ENCODE measurements at places on chromosomes 13 and 19.

- DNase-seq: no peak
Measured at GRCh38 chr19:44974857-44975256, 19.7 kb downstream of the CLPTM1 start.

- DNase-seq: peak; percentile 31
Measured at GRCh38 chr13:79423801-79424642, 18.0 kb upstream of the RBM26 start.

DNA sequence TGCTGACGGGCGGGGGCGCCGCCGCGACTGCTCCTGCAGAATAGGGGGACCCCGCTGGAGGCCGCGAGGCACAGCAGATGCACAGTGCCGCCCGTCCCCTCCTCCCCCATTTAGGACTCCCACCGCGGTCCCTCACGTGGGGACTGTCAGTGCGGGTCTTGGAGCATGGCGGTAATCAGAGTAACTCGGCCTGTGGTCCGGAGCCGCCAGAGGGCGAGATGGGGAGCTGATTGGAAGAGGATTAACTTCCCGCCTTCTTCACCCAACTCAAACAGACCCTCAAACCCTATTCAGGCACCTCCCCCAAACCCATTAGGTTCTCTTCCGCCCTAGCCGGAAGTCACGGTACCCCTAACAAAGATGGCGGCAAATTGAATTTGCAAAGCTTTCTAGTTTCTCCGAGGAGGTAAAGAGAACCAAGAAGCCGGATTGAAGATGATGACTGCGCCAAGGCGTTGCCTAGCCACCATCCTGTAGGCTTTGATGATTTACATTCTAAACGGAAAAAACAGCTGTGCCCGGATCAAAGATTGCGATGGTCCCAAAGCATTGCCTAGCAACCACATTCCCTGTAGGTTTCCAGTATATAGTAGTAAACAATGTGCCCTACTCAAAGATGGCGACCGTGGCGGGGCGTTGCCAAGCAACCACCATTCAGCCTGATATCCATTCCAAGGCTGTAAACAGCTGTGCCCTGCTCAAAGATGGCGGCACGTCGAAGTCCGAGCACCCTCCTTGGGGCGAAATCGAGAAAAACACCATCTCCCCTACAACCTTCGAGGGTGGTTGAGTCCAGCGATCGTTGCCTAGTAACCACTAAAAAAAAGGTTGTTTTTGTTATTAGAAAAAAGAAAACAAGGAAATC, at the start of gene FUZ:
Gene FUZ (minus strand): TSS at position 296 of the 865 bp plus-strand sequence. CDS start 186 bp downstream, at position 110.
- peak; percentile 98 for DNase-seq

DNA sequence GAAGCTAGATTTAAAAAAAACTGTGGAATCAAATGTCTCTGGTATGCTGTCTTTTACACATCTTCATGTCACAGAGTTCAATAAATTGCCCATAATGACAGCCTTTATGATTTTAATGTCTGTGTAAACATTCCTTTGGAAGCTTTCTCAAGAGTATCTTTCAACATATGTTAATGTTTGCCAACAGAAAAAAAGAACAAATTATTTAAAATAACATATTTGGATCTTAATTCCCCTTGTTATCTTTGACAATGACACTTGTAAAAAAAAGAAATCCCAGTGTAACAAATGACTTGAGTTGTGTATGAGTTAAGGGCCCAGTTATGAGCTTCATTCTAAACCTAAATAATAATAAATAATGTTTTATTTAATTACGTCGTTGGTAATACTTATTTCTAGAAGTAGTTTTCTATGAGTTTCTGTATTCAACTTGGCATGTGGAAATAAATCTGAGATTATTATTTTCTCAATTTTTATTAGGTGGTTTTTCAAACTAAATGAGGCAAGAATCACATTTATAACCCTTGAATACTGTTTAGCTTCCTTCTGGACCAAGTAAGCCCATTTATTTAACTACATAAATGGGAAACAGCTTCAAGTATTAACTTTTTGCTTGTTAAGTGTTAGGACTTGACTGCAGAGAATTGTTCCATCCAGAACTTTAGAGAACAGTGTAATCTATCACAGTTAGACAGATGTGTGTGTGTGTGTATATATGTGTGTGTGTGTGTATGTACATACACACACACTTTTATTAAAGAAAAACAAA, 182.1 kb downstream of the POSTN start:
- DNase-seq: no peak

- peak; percentile 33 for DNase-seq
Measured at GRCh38 chr19:11576227-11576626, 1.2 kb downstream of the ACP5 start.

- DNase-seq: no peak
Measured at GRCh38 chr13:109273326-109273751, 513.0 kb downstream of the IRS2 start.

- no peak for DNase-seq
Measured at GRCh38 chr13:22648320-22648801, 532.4 kb upstream of the SGCG start.

GRCh38 chr13:74576420-74576819, 442.2 kb upstream of the KLF12 start:
- DNase-seq: no peak

- no peak for DNase-seq
Measured at GRCh38 chr13:21686751-21687391, 16.0 kb downstream of the FGF9 start.

DNA sequence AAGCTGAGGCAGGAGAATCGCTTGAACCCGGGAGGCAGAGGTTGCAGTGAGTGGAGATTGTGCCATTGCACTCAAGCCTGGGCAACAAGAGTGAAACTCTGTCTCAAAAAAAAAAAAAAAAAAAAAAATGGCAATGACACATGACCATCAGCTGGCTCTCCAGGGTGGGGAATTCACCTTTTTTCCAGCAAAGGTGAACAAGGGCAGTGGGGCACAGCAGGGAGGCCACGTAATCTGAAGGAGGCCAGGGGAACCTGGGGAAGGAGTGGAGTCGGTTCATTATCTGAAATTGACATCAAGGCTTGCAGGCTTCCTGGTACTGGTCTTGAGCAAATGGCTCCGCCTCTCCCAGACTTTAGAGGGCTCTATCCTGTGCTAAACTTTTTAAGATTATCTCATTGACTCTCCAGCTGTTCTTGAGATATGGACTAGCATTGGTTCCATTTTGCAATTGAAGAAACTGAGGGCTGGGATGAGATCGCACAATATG, 28.1 kb downstream of the KEAP1 start:
- no peak for DNase-seq

- DNase-seq: no peak
Measured at GRCh38 chr13:100898431-100898830, 223.8 kb upstream of the TMTC4 start.

All from CD14-positive monocyte (primary cell).